Fibroblast of skin of left biceps (primary cell): ENCODE measurements at places on chromosomes 16 and 17.

DNA sequence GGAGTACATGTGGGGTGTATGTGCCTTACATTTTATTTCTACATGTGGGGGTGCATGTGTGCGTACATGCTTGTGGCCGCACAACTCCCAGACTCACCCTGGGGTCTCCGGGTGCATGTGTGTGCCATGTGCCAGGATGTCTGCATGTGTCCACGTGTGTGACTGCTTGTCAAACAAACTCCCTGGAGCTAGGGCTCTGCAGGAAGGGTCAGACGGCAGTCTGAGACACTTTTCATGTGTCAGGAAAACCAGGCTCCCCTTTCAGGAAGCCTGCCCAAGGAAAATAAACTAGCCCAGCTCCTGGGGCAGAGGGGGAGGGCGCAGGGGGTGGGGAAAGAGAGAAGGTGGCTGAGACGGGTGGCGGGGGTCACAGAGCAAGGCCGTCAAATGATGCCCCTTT is 44.7 kb downstream of the FZD2 start:
- no peak for DNase-seq

- peak; percentile 55 for DNase-seq
Observed at GRCh38 chr16:86740906-86741799, 162.8 kb downstream of the FOXL1 start.

GRCh38 chr17:55763856-55764255 is 13.0 kb downstream of the PCTP start:
- no peak for DNase-seq

- DNase-seq: no peak
Observed at GRCh38 chr16:70656712-70657263, 10.4 kb downstream of the IL34 start.

- no peak for DNase-seq
Observed at GRCh38 chr16:91484-91883, 13.5 kb downstream of the MPG start.

- DNase-seq: no peak
Observed at GRCh38 chr17:2030779-2031163, 818 bp downstream of the DPH1 start.

DNA sequence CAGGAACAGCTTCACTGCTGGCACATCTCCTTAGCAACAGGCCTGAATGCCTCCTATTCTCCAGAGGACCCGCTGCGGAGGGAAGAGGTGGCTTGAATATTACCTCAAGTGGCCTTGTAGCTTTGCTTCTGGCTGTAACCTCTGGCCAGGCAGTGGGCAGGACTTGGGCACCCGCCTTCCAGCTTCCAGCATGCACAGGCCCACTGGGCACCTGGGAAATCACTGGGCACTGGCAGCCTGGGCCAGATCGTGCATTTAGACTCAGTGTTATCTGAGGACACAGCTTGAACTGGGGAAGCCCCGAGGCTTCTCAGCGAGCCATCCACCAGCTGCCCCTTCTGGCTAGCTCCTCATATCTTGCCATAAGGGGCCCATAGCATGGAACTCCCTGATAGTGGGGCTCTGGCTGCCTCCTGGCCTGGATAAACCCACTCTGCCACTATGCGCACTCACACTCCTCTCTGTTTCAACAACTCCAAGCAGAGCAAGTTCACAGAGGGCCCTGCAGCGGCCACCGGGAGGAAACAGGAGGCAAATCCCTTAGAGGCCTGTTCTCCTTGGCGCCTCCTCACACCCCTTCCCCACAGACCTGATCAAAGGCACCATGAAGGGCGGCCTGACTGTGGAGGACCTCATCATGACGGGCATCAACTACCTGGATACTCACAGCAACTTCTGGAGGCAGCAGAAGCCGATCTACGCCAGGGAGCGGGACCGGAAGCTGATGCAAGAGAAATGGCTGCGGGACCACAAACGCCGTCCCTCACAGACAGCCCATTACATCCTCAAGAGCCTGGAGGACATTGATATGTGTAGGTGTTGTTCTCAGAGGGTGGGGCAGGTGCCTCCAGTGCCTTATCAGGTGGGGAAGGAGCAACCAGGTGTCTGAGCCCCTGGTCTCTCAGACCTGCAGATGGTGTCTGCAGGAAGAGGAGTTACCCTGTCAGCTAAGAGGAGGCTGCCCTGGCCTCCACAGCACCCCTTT is 7.8 kb downstream of the ODAD4 start:
- DNase-seq: no peak

- DNase-seq: no peak
Observed at GRCh38 chr17:16074423-16074822, 74.8 kb downstream of the TTC19 start.

DNA sequence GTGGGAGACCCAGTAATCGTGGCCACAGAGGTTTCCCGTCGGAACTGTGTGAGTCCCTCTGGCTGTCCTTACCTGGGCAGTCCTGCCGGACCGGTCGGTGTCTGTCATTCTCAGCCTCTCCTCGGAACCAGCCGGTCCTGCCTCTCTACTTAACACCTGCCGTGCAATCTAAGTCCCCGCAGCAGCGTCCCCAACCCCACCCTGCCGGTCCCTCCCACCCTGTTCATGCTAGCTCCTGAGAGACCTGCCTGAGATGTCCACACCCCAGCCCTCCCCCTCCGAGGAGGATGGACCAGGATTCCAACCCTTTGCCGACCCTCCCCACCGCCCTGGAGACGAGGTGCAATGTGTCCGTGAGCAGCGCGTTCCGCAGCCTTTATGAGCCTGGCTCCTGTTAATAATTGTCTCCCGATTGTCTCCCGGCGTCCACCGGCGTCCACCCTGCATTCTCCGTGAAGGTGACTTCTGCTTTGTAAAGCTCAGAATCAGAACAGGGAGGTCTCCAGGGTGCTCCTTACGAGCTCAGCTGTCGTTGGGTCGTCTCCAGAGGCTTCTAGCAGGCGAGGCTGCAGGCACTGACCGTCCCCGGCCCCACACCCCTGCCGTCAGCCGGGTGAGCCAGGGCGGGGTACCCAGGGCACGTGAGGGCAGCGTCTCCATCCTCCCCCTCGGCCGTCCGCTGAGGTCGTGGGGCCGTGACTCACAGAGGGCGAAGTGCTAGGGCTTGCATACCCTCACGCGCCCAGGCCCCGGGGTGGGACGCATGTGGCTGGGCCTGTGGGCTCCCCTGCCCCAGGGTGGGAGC is 10.1 kb downstream of the METRNL start:
- no peak for DNase-seq

DNA sequence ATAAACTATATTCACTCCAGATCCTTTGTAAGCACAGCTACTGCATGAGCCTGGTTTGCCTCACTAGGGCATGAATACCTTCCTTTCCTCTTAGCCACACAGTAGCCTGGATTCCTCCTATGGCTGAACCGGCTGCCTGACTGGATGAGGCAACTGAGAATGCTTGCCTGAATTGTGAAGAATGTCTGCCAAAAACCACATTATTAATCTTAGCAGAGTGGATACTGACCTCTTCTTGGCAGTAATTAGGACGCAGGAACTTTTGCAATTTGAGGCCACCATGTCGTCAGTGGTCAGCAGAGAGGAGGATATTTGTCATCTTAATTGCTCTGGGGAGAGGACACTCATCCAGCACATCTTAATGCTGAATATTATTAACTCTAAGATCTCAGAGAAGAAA is 651.8 kb upstream of the GOT2 start:
- peak; percentile 62 for DNase-seq

- peak; percentile 94 for DNase-seq
Observed at GRCh38 chr16:14007450-14007849, 63.7 kb upstream of the MRTFB start.

DNA sequence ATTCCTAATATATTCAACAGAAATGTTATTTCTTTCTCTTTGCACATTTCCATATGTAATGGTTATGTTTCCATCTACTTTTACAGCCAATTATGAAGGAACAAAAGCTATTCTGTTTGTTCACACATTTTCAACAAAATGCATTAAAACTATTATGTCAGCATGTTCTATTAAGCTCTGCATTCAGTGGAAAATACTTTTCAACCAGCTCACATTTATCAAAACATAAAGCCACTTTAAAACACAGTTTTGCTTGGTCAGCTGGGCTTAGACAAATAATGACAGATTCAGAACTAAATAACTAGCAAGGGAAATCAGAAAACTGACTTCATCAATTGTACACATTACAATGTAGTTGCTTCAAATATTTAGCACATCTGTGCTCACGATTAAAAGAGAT is 6.9 kb downstream of the SALL1 start:
- no peak for DNase-seq
